ENCODE measurements at places on chromosomes 11 and 22.

- no peak for DNase-seq
Observed at GRCh38 chr22:48596111-48596850, 1231.4 kb downstream of the BRD1 start.

- no peak for DNase-seq
Observed at GRCh38 chr11:75659836-75660235, 9.0 kb downstream of the MAP6 start.

- no peak for DNase-seq
Observed at GRCh38 chr11:117816846-117817367, 7.6 kb downstream of the FXYD2 start.

GRCh38 chr11:112523951-112524350 lies 263.3 kb upstream of the PLET1 start:
- no peak for DNase-seq

- peak; percentile 74 for DNase-seq
Observed at GRCh38 chr11:74035264-74035663, 26.4 kb upstream of the UCP3 start.

DNA sequence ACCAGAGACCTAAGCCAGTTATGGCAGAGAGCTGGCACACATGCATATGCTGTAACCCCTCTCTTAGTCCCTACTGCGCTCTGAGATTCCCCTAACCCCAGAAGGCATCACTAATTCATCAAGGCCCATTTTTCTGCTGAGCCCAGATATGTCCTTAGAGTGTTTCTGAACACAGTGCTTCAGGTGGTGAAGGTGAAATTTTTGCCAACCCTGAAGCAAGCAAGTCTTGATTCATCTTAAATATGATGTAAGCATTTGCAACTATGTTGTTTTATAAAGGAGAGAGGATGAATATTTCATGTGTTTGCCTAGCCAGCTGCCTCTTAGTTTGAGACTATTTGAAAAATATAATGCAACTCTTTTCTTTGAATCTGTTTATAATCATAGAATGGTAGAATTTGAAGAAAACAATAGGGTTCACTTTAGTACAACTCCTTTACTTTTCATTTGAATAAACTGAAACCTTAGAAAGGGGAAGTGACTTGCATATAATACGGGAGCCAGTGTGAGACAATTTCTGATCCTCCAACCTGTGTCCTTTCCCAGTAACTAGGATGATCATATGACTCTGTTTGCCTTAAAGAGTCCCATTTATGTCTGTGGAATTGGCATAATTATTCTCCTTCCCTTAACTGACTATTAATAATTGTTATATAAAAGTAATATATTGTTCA lies 194.3 kb upstream of the MTNR1B start:
- no peak for DNase-seq

DNA sequence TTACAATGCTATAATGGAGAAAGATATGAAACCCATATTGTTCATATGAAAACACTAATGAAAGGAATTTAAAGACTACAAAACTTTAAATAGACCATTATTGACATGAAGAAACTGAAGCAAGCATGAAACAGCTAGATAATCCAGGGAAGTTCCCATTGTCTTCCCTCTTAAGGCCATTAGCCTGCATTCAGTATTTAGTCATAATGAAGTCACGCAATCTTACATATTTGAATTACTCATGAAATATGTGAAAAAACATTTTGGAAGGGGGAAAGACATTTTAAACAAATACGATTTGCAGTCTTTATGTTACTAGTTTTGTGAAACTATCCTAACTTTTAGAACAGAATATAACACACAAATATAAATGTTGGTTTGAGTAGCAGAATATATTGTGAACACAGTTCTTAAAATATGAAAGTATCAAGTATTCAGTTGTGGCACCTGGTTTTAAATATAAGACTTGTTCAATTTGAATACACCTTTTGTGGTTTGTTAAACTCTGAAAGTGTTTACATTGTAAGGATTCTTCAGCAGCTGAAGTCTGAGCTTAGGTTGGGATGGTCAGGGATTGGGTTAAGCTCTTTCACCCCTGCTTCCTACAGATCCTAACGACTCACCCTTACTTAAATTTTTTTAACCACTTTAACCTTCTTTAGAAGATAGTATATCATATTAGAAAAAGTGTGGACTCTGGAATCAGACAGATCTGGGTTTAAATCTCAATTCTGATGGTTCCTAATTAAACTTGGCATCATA lies 500.3 kb upstream of the TENM4 start:
- DNase-seq = no peak

GRCh38 chr11:30174265-30175020 lies 56.4 kb upstream of the FSHB start:
- no peak for DNase-seq

GRCh38 chr11:10328314-10329098 lies 23.6 kb downstream of the ADM start:
- no peak for DNase-seq

- DNase-seq = no peak
Observed at GRCh38 chr11:12508151-12508751, 130.9 kb downstream of the PARVA start.

DNA sequence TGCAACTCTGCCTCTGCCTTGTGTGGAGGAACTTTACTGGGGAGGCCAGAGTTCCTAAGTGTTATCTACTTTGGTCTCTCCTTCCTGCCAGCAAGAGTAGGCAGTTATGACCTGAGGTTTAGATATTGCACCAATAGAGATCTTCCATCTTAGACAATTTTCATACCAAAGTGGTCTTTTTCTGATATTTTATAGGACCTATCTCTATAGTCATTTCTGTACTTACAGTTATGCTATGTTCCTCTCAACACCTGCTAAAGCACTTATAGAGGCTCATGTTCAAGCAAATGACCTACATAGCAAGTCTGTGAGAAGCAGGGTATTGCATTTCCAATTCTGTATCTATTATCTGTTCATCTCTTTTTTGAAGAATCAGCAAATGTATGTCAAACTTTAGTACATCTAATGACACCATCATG lies 80.8 kb downstream of the HORMAD2 start:
- DNase-seq = no peak

DNA sequence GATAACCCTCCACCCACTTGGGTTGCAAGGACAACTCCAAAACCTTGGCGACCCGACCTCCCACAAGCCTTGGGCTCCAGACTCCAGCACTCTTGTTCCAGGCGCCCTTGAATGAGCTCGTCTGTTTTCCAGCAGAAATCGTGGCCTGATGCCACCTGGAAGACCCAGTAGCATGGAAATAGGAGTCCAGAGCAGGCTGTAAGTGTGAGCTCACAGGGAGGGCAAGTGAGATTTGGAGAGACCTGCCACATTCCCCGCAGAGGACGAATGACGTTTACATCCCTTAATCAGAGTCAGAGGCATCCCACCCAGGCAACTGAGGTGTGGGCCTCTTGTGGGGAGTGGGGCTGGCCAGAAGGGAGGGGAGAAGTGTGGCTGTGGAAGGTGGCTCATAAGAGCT lies 71.9 kb downstream of the LDLRAD3 start:
- no peak for DNase-seq

DNA sequence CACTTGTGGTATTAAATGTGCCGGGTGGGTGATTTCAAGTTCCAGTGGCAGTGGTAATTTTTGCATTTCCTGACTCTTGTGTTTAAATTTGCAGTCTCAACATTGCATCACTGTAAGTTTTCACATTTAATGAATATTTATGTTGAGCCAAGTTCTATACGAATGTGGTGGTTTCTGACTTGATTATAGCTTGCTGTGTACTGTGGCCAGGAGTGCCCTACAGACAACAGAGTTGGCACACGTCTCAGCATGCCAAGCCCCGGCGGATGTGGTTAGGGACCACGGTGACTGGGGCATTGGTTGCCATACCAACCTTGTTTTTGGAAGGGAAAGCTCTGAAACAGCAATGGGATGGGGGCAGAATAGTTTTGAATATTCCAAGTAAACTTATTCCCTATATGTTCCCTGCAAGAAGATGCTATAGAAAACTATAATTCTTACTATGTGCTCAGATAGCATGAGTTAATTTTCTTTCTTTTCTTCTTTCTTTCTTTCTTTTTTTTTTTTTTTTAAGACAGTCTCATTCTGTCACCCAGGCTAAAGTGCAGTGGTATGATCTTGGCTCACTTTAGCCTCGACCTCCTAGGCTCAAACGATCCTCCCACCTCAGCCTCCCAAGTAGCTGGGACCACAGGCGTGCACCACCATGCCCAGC lies 16.0 kb downstream of the ZNRF3 start:
- DNase-seq = no peak

DNA sequence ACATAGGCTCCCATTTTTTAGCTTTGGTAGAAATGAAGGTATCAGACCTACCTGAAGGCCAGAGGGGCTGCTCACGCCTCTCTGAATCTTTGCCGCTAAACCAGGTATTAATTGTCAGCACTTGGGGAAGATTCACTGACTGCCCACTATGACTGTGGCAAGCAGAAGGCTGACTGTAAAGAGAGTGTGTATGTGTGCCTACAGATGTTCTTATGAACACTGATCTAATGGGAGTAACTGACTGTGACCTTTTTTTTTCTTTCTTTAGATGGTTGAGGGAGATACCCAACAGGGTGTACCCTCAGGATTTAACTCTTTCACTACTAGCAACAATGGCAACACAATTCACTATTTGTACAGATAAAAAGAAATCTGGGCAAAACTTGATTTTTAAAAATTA lies at the start of gene RAG2:
TSS of gene RAG2 (minus strand) at position 186 of the 400 bp plus-strand sequence. CDS start 4,068 bp downstream, outside the sequence.
- DNase-seq = no peak

- DNase-seq = no peak
Observed at GRCh38 chr11:71232364-71232763, 20.0 kb downstream of the SHANK2 start.

GRCh38 chr11:30488304-30488998 lies 97.7 kb downstream of the MPPED2 start:
- no peak for DNase-seq

- DNase-seq = peak; percentile 48
Observed at GRCh38 chr11:111454561-111455192, 57.5 kb downstream of the BTG4 start.

DNA sequence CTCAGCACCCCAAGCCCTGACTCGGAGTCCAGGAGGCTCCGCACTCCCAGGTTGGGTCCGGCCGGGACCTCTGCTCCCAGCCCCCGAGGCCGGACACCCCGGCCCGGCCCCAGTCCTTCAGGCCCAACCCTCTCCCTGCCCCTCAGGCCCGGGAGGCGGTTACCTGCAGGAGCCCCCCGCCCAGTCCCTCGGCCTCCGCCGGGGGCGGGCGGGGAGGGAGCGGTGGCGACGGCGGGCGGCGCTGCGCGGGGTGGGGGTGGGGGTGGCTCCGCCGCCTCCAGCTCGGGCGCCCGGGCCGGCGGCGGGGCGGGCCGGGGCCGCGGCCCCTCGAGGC lies 310 bp downstream of the TCF20 start:
- no peak for DNase-seq

- DNase-seq = no peak
Observed at GRCh38 chr22:42080287-42080686, 787 bp downstream of the SMDT1 start.

GRCh38 chr11:62360685-62361084 lies 23.4 kb downstream of the ASRGL1 start:
- DNase-seq = no peak

DNA sequence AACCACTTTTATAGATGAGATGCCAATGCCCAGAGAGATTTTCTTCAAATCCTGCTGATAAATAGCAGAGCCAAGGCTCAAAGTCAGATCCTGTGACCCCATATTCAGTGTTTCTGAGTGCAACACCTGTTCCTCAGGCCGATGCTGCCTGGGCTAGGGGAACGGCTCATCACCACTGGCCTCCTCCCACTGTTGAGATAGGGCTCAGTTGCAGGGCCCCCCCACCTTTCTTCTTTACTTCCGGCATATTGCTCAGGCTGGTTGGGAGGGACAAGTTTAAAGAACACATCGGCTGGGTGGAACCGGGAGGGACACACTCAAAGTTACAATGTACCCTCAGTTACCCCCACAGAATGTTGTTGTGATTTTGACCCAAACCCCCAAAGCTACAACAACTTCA lies 88.3 kb upstream of the CRTAM start:
- DNase-seq = no peak

- DNase-seq = no peak
Observed at GRCh38 chr11:72773291-72773690, 20.6 kb downstream of the STARD10 start.

- DNase-seq = peak; percentile 94
Observed at GRCh38 chr11:123454060-123454651, 24.1 kb downstream of the GRAMD1B start.

GRCh38 chr22:39994041-39994565 lies 651 bp upstream of the FAM83F start:
- no peak for DNase-seq

GRCh38 chr11:14819596-14819995 lies 72.4 kb downstream of the CYP2R1 start:
- no peak for DNase-seq

- no peak for DNase-seq
Observed at GRCh38 chr22:25728071-25728470, 13.9 kb upstream of the MYO18B start.

GRCh38 chr11:61532134-61533038 lies 23.8 kb downstream of the LRRC10B start:
- DNase-seq = no peak

DNA sequence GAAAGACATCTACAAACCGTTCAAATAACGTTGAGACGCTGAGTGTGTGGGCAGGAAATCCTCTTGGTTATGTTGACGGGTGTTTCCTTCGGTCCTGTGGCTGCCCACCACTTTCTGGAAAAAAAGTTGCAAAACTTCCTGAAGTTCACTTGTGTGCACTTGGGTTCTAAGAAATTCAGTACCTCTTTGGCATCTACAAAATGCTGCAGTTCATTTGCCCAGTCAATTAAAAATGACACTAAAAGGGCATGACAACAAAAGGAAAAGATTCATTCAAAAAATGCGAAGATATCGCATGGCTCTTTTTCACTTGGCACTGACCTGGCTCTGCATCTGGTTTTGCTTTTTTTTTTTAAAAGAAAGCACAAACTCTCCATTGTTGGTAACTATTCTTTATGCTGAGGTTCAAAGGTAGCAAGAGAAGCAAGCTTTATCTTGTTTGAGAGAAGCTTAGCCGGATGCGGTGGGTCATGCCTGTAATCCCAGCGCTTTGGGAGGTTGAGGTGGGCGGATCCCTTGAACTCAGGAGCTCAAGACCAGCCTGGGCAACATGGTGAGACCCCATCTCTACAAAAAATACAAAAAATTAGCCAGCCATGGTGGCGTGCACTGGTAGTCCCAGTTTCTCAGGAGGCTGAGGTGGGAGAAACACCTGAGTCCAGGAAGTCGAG lies 10.6 kb upstream of the XBP1 start:
- no peak for DNase-seq
